ENCODE measurements at places on chromosomes 1 and 21. TPM values are rescaled to one million over a fixed set of nuclear protein-coding genes. Genes with fewer than 3 reads are reported as not detected.

Gene KRTAP13-2
- not detected for total RNA-seq

Gene FCRL3
- total RNA-seq, result not detected

Gene AMY1A
- total RNA-seq, result not detected

Gene KRTAP12-2
- not detected for total RNA-seq

Gene AGL
- total RNA-seq, result 8.5 TPM

Gene GSTM4
- total RNA-seq, result 1.7 TPM

Gene UBL4B
- not detected for total RNA-seq

Gene RASAL2
- total RNA-seq, result 11.1 TPM

Gene AHDC1
- total RNA-seq, result 4.6 TPM

Gene CCDC185
- not detected for total RNA-seq

Gene PATJ
- total RNA-seq, result 4.1 TPM

Gene NR1I3
- not detected for total RNA-seq

Gene RNU1-4
- 5,329 TPM for total RNA-seq

Gene TMEM82
- total RNA-seq, result not detected

Gene C4BPA
- not detected for total RNA-seq

Gene AGT
- total RNA-seq, result not detected

Gene GBP7
- total RNA-seq, result not detected

Gene CLCA4
- not detected for total RNA-seq

Gene AGO4
- 14.0 TPM for total RNA-seq

Gene NPHS2
- not detected for total RNA-seq

Gene TMEM200B
- total RNA-seq, result 1.6 TPM

Gene CNIH4
- 119 TPM for total RNA-seq

Gene CHD1L
- total RNA-seq, result 37.3 TPM

Gene AJAP1
- total RNA-seq, result not detected

Gene GJA5
- total RNA-seq, result 97.3 TPM

Gene MPL
- not detected for total RNA-seq

Gene KRTAP21-2
- total RNA-seq, result not detected

Gene CFAP107
- not detected for total RNA-seq

Gene KRTAP10-7
- total RNA-seq, result not detected

Gene FCRL2
- not detected for total RNA-seq

Gene SLAMF6
- not detected for total RNA-seq

Gene PLCH2
- 0.09 TPM for total RNA-seq

Gene PTPRC
- total RNA-seq, result 0.28 TPM

Gene FAM72C
- 1.5 TPM for total RNA-seq

Gene IFNAR2
- 10.7 TPM for total RNA-seq

Gene CNR2
- not detected for total RNA-seq

Gene LCE1C
- total RNA-seq, result not detected

Gene HHAT
- 1.4 TPM for total RNA-seq

Gene GLMN
- total RNA-seq, result 8.1 TPM

Gene RAP1GAP
- total RNA-seq, result 0.09 TPM

Gene RPS6KA1
- total RNA-seq, result 11.2 TPM

Gene CTSK
- total RNA-seq, result 3.2 TPM

Gene TMEM54
- total RNA-seq, result 39.2 TPM

Gene NGF
- total RNA-seq, result 2.6 TPM

Gene GJA8
- not detected for total RNA-seq
